ENCODE measurements at places on chromosomes 12 and 14.

- no peaks in the 10 kb centered on the region for H3K36me3 ChIP-seq
- no peaks in the 10 kb centered on the region for H3K4me1 ChIP-seq
- H3K4me3 ChIP-seq, result no peak overlapping the region
- no peak for DNase-seq
- no peaks in the 10 kb centered on the region for H3K27me3 ChIP-seq
Observed at GRCh38 chr14:39228509-39229221, 5.0 kb upstream of the MIA2 start.

GRCh38 chr14:92431199-92431725 lies 82.3 kb upstream of the RIN3 start:
- DNase-seq, result no peak
- H3K4me1 ChIP-seq, result no peaks in the 10 kb centered on the region
- H3K4me3 ChIP-seq, result no peak overlapping the region

DNA sequence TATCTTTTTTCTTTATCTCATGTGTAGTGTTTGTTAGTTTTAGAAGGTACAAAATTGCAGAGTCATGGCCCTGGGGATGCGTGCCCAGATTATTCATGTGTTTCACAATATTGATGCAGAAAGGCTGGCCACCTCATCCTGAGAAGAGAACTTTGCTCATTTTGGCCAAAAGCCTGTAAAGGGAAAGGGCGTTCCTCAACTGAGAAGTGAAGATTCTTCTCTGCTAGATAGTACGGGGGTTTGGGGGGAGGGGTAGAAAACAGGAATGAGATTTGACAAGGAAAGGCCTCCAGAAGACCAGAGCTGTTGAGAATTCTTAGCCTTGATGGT lies 1.7 kb downstream of the MGST1 start:
- H3K36me3 ChIP-seq, result no peaks in the 10 kb centered on the region
- peak overlapping the region; percentile 90 for H3K27ac ChIP-seq
- H3K27me3 ChIP-seq, result no peaks in the 10 kb centered on the region

- H3K27me3 ChIP-seq, result no peaks in the 10 kb centered on the region
- H3K27ac ChIP-seq, result no peak overlapping the region
- H3K36me3 ChIP-seq, result no peaks in the 10 kb centered on the region
- H3K4me3 ChIP-seq, result no peak overlapping the region
Observed at GRCh38 chr14:90583427-90583826, 186.6 kb downstream of the CALM1 start.

DNA sequence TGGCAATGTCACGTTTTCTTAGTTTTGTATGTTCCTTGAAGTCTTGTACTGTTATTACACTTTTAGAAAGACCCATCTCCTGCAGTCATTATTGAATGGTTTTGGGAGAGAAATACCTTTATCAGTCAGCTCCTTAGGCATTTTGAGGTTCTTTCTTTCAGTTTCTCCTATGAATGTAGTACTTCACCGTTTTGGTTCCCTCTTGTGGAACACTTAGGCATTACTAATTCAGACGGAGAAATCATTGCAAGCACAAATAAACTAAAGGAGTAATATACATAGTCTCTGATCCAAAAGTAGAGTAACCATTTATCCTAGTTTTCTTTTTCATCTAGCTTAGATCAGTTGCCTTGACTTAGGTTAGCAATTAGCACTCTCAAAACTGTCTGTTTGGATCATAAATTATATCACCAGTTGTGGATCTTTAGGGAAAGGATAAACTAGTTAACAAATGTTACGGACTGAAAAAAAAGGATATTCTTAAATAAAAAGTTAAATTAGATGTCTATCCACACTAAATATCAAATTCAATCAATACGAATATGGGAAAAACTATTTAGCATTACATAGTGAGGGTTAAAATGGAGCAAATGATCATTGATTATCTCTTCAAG lies 1538.3 kb upstream of the SEL1L start:
- H3K27me3 ChIP-seq, result no peaks in the 10 kb centered on the region
- no peaks in the 10 kb centered on the region for H3K36me3 ChIP-seq
- H3K4me3 ChIP-seq, result no peak overlapping the region
- H3K4me1 ChIP-seq, result no peaks in the 10 kb centered on the region
- no peak overlapping the region for H3K27ac ChIP-seq
- no peak for DNase-seq

- peaks cover 3% of the 10 kb centered on the region for H3K4me1 ChIP-seq
- no peaks in the 10 kb centered on the region for H3K27me3 ChIP-seq
- DNase-seq, result no peak
Observed at GRCh38 chr14:31541702-31542101, 19.5 kb upstream of the NUBPL start.

- peaks cover 15% of the 10 kb centered on the region for H3K4me1 ChIP-seq
- no peak overlapping the region for H3K27ac ChIP-seq
- no peak overlapping the region for H3K4me3 ChIP-seq
- H3K27me3 ChIP-seq, result peaks cover 5% of the 10 kb centered on the region
- DNase-seq, result peak; percentile 91
Observed at GRCh38 chr12:113098441-113099028, 37.0 kb downstream of the RASAL1 start.

DNA sequence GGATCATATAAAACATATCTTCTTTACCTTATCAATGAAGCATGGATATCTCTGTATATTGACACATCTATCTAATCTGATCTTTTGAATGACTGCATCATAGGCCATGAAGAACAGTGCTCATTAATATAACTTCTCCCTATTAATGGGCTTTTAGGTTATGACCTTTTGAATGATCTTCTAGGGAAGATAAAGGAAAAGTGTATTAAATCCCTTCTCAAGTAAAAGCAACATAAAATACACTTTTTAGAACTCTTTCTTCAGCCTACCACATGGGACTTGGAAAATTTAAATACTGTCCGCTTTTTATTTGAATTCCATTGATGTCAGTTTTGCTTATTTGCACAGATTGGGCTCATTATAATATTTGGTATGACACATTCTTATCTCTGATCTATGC lies 425.4 kb downstream of the MED13L start:
- no peak overlapping the region for H3K4me3 ChIP-seq
- no peaks in the 10 kb centered on the region for H3K4me1 ChIP-seq
- H3K27ac ChIP-seq, result no peak overlapping the region
- H3K36me3 ChIP-seq, result no peaks in the 10 kb centered on the region

GRCh38 chr12:53056901-53057300 lies 7.0 kb downstream of the TNS2 start:
- H3K27me3 ChIP-seq, result no peaks in the 10 kb centered on the region
- H3K27ac ChIP-seq, result no peak overlapping the region
- peaks cover 59% of the 10 kb centered on the region for H3K36me3 ChIP-seq
- no peak overlapping the region for H3K4me3 ChIP-seq
- H3K4me1 ChIP-seq, result peaks cover 63% of the 10 kb centered on the region

GRCh38 chr14:103538291-103539055 lies 9.5 kb downstream of the TRMT61A start:
- no peak overlapping the region for H3K4me3 ChIP-seq
- no peak for DNase-seq
- H3K27me3 ChIP-seq, result no peaks in the 10 kb centered on the region
- H3K36me3 ChIP-seq, result peaks cover 24% of the 10 kb centered on the region
- peaks cover 55% of the 10 kb centered on the region for H3K4me1 ChIP-seq

GRCh38 chr12:12725956-12726554 lies 8.9 kb downstream of the CDKN1B start:
- H3K36me3 ChIP-seq, result peaks cover 5% of the 10 kb centered on the region
- peak overlapping the region; percentile 87 for H3K4me3 ChIP-seq
- no peak for DNase-seq
- no peaks in the 10 kb centered on the region for H3K27me3 ChIP-seq

DNA sequence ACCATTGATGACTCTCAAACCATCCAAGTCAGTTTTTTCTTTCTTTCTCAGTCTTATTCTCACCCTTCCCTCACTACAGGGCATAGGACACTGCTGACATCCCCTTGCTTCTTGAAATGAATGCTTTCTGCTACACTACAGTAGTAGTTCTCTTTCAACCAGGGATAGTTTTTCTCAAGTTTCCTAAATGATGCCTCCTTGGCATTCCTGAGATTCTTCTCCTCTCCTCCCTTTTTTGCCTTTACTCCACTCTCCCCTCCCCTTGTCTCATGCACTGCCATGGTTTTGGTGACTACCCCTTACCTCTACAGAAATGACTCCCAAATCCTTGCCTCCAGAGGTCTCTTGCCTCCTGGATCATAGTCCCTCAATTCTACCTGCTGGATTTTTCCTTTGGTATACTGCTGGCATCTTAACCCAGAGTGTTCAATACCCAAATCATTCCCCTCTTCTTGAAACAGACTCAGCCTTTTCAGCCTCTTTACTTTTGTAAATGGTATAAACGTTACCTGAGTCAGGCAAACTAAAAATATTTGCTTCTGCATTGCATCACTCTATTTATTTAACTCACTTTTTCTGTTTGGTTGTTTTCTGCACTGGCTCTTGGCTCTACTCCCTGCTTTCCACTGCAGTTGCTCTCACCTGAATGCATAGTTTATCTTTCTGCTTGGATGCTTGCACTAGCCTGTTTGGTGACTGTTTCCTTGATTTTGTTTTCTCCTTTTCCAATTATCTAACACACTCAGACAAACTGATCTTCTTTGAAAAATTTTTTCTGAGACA lies 211.6 kb upstream of the IGF1 start:
- no peaks in the 10 kb centered on the region for H3K4me1 ChIP-seq
- no peaks in the 10 kb centered on the region for H3K36me3 ChIP-seq
- no peak overlapping the region for H3K27ac ChIP-seq
- H3K27me3 ChIP-seq, result no peaks in the 10 kb centered on the region
- no peak overlapping the region for H3K4me3 ChIP-seq

GRCh38 chr14:61513986-61514830 lies 181.1 kb upstream of the HIF1A start:
- no peak for DNase-seq
- H3K4me3 ChIP-seq, result no peak overlapping the region
- peak overlapping the region; percentile 55 for H3K27ac ChIP-seq
- no peaks in the 10 kb centered on the region for H3K27me3 ChIP-seq
